H1 (cell line): ENCODE measurements at places on chromosomes 7 and 10.

DNA sequence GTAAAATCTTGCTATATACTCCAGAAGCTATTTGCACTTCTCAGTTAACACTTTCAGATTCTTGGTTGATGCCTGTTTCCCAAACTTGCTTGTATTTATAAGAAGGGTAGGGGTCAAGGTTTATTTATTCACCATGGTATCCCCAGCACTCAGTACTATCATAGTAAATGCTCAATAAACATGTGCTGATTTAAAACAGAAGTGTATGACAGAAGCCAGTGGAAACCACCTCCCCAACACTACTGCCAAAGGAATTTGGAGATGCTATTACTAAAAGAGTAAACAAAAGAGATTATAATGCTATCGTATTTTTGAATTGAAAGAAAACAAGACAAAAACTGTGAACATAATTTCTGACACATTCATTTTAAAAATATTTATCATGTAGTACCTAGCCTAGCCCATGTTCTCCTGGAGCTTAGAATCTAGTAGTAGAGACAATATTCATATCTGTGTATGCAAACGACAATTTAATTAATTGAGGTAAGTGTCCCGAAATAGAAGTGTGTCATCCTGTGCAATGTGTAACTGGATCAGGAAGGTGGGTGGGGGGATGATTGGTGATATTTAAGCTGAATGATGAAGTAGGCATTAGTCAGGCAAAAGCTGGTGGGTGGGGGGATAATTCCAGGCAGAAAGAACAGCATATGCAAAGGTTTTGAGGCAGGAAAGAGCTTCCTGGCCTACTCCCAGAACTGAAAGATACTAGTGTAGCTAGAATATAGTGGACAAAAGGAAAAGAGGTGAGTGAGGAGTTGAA is 77.5 kb downstream of the HGF start:
- DNase-seq, result no peak

DNA sequence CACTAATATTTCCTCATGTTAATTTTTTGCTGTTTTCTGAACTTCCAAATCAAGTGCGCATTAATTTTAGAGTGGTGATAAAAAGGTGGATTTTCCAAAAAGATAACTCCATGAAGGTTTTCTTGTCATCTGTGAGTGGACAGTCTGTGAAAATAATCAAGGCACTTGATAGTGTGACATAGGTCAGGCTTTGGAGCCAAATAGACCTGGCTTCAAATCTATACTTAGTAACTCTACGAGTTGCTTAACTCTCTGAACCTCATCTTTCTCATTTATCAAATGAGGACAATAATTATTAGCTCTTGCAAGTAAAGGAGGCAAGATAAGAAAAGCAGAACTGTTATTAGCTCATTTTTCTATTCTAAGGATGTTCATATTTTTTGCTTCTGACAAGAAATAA is 24.7 kb upstream of the MET start:
- no peak for DNase-seq

GRCh38 chr7:69935107-69935506 is 336.8 kb downstream of the AUTS2 start:
- no peak for DNase-seq

GRCh38 chr7:101636822-101637623 is 7.9 kb upstream of the MYL10 start:
- DNase-seq, result no peak

DNA sequence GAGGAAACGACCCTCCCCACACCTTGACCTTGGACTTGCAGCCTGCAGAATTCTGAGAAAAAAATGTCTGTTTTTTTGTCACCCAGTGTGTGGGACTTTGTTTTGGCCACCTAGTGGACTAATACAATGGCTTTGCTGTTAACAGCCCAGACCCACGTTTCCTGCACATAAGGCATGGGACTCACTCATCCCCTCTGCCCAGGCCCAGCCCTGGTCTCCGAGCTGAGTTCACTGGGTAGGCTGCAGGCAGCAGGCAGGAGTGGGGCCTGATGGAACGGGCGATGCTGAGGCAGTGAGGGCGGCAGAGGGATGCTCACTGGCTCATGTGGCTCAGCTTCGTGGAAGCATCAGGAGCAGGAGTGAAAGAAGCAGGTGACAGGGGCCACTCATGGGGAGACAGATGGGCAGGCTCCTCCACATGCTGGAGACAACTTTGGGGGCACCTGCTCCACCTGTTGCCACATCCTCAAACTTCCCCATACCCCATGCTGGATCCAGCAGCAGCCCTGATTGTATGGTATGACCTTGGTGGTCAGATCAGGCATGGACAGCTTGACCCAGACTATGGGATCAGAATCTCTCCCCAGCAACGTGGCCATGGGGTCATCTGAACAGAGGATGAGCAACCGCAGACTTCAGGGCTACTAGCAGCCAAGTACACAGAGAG is 65.8 kb upstream of the ANTXRL start:
- no peak for DNase-seq

GRCh38 chr7:42671627-42672026 is 240.2 kb downstream of the C7orf25 start:
- no peak for DNase-seq

- no peak for DNase-seq
Observed at GRCh38 chr10:95833042-95833610, 74.6 kb upstream of the CC2D2B start.

DNA sequence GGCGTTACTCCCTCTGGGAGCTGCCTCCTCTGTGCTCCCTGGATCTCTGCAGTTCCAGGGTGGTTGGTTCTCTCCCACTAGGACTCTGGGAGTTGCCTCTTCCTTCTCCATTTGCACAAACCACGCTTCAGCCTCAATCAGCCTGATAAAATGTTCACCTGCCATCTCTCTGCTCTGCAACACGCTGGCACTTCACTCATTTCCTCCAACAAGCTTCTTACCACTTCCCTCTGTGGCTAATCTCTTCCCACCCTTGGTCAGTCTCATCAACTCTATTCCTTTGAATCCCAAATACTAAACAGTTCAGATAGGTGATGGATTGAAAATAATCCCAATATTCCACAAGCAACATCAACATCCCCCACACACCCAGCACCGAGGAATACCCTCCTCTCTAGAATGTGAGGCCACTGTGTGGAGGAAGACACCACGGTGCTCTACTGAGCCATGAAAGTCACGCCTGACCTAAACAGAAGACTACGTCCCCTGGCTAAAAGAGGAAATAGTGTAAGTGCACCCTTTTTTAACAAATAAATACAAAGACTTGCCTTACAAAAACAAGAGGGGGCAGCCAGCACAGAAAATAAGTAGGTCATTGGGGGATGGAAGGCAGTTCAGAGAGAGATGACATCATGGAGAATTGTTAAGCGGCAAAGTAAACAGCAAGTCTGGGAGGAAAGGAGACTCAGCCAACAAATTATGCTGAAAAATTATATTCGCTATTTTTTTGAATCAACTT is 1.9 kb upstream of the FAM170B start:
- DNase-seq, result no peak

GRCh38 chr7:37557571-37558209 is 109.0 kb upstream of the ELMO1 start:
- no peak for DNase-seq

DNA sequence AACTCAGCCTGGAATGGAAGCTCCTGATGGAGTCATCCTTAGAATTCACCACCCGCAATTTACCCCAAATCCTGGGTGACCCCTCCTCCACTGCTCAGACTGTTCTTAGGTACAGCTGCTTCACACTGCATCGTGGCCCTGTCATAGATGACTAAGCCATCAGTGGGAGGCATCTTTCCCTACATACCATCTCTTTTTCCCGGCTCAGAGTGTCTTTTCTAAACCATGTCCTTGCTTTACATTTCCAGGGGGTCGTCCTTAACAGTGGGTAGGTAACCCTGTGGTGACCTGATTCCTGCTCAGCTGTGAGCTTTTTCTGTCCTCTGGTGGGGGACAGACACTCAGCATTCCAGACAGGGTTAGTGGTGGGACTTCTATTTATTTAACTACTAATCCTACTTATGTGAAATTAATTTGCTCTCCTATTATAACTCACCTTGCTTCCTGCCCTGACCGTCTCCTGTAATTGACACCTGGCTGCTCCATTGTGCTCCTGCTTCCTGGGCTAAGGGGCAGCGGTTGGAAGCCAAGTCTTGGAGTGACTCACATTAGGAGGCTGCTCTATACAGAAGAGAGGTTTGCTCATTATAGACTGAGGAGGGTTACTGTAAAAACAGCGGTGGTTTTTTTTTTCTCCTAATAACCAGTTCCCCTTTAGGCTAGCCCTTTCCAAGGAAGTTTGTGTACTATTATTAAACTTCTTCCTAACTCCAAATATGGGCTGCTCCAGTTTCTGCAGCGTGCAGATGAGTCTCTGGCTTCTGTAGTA is 40.6 kb downstream of the PYROXD2 start:
- DNase-seq, result no peak

GRCh38 chr7:45028138-45028919 is 28.3 kb downstream of the CCM2 start:
- DNase-seq, result no peak

DNA sequence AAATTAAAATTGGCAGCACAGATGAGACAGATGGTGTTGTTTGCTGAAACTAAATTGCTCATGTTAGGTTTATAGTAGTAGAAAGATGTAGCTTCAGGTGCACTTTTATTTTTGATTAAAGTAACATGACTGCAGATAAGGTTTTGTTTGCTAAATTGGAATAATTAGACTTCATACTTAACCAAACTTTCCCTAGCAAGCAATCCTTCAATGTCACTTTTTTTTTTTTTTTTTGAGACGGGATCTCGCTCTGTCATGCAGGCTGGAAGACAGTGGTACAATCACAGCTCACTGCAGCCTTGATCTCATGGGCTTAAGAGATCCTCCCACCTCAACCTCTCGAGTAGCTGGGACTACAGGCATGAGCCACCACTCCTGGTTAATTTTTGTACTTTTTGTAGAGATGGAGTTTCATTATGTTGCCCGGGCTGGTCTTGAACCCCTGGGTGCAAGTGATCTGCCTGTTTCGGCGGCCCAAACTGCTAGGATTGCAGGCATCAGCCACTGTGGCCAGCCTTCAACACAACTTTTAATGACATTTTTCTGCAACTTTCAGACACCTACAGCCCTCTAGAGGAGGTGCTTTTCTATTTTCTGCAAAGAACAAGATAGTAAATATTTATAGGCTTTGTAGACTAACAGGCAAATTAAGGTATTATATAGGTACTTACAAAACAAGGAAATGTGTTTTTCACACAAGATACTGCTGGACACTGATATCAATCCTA is 84.8 kb upstream of the CCNY start:
- no peak for DNase-seq

- DNase-seq, result peak; percentile 71
Observed at GRCh38 chr7:35037526-35038341, 449 bp upstream of the DPY19L1 start.

DNA sequence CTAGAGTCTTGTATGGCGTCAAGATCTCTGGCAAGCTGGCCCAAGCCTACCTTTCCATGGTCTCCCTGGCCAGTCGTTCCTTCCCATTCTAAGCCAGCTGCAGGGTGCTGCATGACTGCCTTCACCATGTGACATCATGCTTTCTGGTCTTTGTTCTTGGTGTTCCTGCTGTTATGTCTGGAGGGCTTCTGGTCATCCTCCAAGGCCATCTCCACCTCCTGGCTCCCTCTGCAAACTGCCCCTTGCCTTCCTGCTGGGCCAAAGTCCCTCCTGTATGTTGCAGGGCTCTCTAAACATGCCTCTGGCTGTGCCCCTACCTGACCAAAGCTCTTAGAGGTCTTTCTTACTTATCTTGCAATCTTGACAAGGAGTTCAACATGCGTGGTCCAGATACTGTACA is 44.4 kb upstream of the SHH start:
- DNase-seq, result no peak

DNA sequence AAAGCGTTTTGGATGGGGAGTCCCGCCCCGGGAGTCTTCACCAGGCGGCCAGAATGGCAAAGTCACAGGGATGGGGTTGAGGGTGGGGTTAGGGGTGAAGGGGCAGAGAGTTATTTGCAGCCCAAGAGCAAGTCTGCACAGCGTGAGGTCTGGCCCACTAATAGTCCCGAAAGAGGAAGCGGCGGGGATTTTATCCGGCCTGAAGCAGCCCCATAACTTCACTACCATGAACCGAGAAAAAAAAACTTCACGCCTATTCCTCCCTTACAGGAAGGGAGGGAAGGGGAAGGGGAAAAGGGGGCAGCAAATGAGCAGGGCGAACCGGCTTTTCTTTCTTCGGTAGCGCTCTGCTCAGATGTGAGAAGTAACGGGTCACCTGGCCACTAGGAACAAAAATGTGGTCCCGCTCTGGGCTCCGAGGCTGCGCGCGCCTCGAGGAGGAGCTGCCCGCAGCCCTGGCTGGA is 712 bp downstream of the ITPRIP start:
- no peak for DNase-seq

DNA sequence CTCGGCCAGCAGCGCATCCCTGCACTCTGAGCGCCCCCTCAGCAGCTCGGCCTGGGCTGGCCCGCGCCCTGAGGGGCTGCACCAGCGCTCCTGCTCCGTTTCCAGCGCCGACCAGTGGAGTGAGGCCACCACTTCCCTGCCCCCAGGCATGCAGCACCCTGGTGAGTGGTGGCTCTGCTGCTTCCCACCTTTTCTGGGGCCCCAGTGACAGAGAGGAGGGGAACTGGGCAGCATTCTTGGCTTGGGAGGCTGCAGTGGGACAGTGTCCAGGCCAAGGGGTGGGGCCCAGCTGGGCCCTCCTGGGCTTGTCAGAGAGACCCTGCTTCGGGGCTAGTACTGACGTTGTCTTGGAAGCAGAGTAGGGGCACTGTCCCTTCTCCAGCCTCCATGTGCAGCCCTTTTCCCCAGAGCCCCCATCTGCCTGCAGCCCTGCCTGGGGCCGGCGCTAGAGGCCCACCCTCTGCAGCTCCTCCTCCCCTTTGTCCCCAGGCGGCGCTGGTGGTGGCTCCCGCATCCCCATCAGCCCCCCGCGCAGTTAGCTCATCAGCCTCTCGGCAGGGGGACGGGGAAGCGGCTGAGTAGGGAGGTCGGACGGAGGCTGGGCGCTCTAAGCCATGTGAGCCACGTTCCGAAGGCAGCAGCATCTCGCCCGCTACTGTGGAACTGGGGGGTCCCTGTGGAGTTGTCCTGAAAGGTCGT is 29.2 kb downstream of the GBX1 start:
- DNase-seq, result peak; percentile 69

- DNase-seq, result no peak
Observed at GRCh38 chr10:93357680-93358079, 124.5 kb downstream of the MYOF start.

DNA sequence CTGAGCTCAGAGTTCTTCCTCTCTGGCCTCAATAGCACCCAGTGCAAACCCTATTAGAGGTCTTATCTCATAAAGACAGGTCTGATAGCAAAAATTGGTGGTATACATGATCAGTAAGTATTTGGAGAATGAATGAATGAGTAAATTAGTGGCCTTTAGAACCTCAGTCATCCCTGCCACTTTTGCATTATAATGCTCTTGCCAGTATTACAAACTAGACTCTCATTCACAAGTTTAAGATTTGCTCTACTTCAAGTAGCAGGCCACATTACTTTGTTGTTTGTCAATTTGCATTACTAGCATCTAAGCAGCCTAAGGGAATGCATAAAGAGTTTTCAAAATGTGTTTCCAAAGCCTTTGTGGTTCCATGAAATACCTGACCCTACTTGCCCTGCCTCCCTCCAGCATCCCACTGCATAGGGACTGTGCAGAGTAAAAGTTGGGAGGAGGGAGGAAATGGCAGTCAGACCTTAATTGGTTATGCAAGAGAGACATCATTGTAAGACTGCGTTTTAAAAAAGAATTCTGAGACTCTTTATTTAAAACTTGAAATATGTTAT is 21.3 kb downstream of the TSPAN12 start:
- DNase-seq, result no peak
